IMR-90 (cell line): ENCODE measurements at places on chromosomes 5 and 9.

DNA sequence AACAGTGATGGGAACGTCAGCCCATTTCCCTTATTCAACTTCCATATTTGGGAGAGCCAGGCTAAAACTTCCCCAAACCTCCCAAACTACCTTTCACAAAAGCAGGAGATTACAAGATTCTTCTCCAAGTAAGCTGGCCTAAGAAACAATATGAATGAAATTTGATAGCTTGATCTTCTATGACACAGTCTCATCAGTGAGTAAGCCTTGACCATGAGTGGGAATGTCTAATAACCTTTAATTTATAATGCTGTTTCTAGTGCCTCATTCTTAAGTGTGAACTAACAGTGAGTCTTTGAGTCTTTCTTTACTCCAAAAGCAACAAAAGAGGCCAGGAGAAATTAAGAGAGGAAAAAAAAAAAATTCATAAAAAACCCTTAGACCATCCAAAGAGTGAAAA, 1379.9 kb downstream of the EFNA5 start:
- H3K27ac ChIP-seq: no peak overlapping the region
- H3K4me3 ChIP-seq: no peak overlapping the region
- no peaks in the 10 kb centered on the region for H3K27me3 ChIP-seq
- peak; percentile 64 for DNase-seq
- no peaks in the 10 kb centered on the region for H3K4me1 ChIP-seq

DNA sequence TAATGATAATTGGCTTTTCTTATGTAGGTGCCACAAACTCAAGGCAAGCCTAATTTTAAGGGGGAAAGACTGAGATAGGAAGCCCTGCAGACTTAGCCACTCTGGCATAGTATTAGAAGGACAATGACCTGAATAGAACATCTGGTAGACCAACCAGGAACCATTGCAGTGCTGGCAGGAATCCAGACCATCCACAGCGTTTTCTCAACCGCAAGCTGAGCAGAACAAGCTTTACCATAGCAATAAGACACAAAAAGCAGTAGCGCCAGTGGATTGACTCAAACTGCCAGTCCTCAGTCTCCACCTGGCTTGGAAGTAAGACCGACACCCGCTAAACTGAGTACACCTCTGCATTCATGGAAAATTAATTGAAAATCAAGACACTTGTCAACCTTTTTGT, 141.3 kb upstream of the LPAR1 start:
- peaks cover 2% of the 10 kb centered on the region; the same call in 1 of the 2 replicates for H3K4me1 ChIP-seq
- H3K27ac ChIP-seq: no peak overlapping the region
- no peak overlapping the region for H3K4me3 ChIP-seq
- no peaks in the 10 kb centered on the region for H3K27me3 ChIP-seq

DNA sequence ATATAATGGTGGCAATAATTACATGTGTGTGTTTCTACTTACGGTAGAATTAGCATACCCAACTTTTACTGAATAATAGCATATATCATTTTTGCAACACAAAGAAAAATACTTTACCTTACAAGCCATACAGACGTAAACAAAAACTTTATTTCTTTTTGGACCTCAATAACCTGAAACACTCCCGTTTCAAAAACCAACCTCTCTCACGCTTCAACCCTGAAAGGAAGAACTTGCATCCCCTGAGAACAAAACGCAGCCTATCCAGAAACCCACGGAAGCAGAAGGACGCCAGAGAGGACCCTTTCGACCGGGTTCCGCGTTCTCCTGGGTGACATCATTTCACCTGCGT, at the start of gene RNF38:
Gene RNF38 (minus strand): TSS at position 290 of the 352 bp plus-strand sequence. CDS start 161 bp downstream, at position 129.
- H3K4me1 ChIP-seq: peaks cover 3% of the 10 kb centered on the region; the same call in 1 of the 2 replicates
- no peaks in the 10 kb centered on the region; the same call in 1 of the 2 replicates for H3K36me3 ChIP-seq
- peak within 1 kb of the TSS; percentile 97 for H3K27ac ChIP-seq
- DNase-seq: no peak

- no peaks in the 10 kb centered on the region for H3K36me3 ChIP-seq
- H3K27ac ChIP-seq: no peak overlapping the region
- H3K27me3 ChIP-seq: no peaks in the 10 kb centered on the region
- H3K4me3 ChIP-seq: no peak overlapping the region
- DNase-seq: no peak
- no peaks in the 10 kb centered on the region for H3K4me1 ChIP-seq
Measured at GRCh38 chr5:110031402-110032140, 341.8 kb downstream of the MAN2A1 start.

- H3K27ac ChIP-seq: no peak overlapping the region
- no peak overlapping the region for H3K4me3 ChIP-seq
- H3K4me1 ChIP-seq: no peaks in the 10 kb centered on the region
- peaks cover 50% of the 10 kb centered on the region for H3K27me3 ChIP-seq
Measured at GRCh38 chr5:154576429-154576806, 98.4 kb upstream of the HAND1 start.

- no peaks in the 10 kb centered on the region for H3K36me3 ChIP-seq
- no peak for DNase-seq
- no peak overlapping the region for H3K27ac ChIP-seq
- H3K4me1 ChIP-seq: no peaks in the 10 kb centered on the region; the same call in 1 of the 2 replicates
Measured at GRCh38 chr5:138276402-138277054, 2.1 kb upstream of the GFRA3 start.
